ENCODE measurements at places on chromosomes 6 and 20. TPM values are rescaled to one million over a fixed set of nuclear protein-coding genes. Genes with fewer than 3 reads are reported as not detected.

WFDC12 gene
- total RNA-seq, result not detected

C6orf89 gene
- total RNA-seq, result 46.3 TPM

VSTM2L gene
- total RNA-seq, result 0.18 TPM

PDE7B gene
- total RNA-seq, result 0.14 TPM

CST5 gene
- not detected for total RNA-seq

GGTLC1 gene
- total RNA-seq, result not detected

SLC25A27 gene
- 1.7 TPM for total RNA-seq

DNA sequence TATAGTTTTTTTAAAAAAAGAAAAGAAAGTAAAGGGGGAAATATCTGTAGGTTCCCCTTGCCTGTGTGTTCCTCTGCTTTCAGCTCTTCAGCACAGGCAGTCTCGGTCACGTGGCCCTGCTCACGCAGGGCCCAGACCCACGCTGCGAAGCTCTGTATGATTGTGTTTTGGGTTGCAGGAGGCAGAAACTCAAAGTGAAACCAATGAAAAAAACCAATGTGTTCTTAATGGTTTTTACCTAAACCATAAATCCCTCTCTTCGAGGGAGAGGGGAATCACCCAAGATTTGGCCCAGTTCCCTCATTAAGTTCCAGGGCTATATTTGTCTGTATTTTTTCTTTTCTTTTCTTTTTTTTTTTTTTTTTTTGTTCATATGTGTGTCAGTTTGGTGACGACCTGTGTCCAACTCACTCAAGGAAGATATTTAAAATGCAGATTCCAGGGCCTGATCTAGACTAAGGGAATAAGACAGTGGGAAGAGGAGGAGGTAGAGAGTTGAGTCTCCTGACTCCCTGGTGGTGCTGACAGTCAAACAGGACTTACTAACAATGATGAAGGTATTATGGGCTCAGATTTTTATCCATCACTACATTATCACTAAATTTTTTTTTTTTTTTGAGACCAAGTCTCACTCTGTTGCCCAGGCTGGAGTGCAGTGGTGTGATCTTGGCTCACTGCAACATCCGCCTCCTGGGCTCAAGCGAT lies 33.8 kb upstream of the RREB1 start:
- H3K27me3 ChIP-seq, result no peaks in the 10 kb centered on the region
- no peak overlapping the region for H3K4me3 ChIP-seq
- peak; percentile 81 for DNase-seq
- no peaks in the 10 kb centered on the region for H3K36me3 ChIP-seq

GRCh38 chr6:88538130-88538706 lies 372.1 kb upstream of the CNR1 start:
- H3K27me3 ChIP-seq, result no peaks in the 10 kb centered on the region
- H3K4me1 ChIP-seq, result no peaks in the 10 kb centered on the region
- H3K27ac ChIP-seq, result no peak overlapping the region

GRCh38 chr6:52284131-52284459 lies 447 bp downstream of the MCM3 start:
- no peak for DNase-seq
- peaks cover 35% of the 10 kb centered on the region for H3K36me3 ChIP-seq
- H3K27ac ChIP-seq, result peak overlapping the region; percentile 29
- H3K4me3 ChIP-seq, result peak overlapping the region; percentile 70
- H3K4me1 ChIP-seq, result peaks cover 11% of the 10 kb centered on the region
- no peaks in the 10 kb centered on the region for H3K27me3 ChIP-seq

- H3K4me1 ChIP-seq, result peaks cover 10% of the 10 kb centered on the region
- DNase-seq, result no peak
- H3K27me3 ChIP-seq, result no peaks in the 10 kb centered on the region
- no peak overlapping the region for H3K4me3 ChIP-seq
- no peak overlapping the region for H3K27ac ChIP-seq
These were observed 7.9 kb downstream of the EXOC2 start for GRCh38 chr6:684831-685636.

DNA sequence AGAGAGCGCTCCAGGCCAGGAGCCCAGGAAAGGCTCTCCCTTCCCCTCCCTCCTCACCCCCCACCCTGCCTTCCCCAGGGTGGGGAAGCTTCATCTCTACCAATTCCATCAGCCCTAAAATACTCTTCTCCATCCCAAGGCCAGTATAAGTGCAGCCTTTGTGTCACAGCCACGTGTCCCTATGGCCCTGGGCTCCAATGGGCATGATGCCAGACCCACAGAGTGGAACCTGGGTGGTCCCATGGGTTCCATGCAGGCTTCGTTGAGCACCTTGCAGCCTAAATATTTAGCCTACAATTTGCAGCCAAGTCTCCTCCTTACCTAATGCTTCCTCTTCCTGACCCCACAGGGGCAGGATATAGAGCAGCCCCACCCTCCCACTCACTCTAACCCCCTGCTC lies 976 bp upstream of the MATN4 start:
- DNase-seq, result no peak
- H3K27ac ChIP-seq, result no peak overlapping the region
- no peaks in the 10 kb centered on the region for H3K36me3 ChIP-seq
- peaks cover 6% of the 10 kb centered on the region for H3K27me3 ChIP-seq

GRCh38 chr20:62064770-62065673 lies 659 bp downstream of the TAF4 start:
- H3K36me3 ChIP-seq, result no peaks in the 10 kb centered on the region
- DNase-seq, result no peak
- peak overlapping the region; percentile 40 for H3K4me3 ChIP-seq
- H3K27me3 ChIP-seq, result peaks cover 2% of the 10 kb centered on the region
- H3K27ac ChIP-seq, result no peak overlapping the region
- peaks cover 38% of the 10 kb centered on the region for H3K4me1 ChIP-seq

GRCh38 chr6:117521791-117522502 lies 39.5 kb downstream of the DCBLD1 start:
- no peak overlapping the region for H3K4me3 ChIP-seq
- H3K4me1 ChIP-seq, result no peaks in the 10 kb centered on the region
- no peak overlapping the region for H3K27ac ChIP-seq
- DNase-seq, result no peak
- no peaks in the 10 kb centered on the region for H3K36me3 ChIP-seq

DNA sequence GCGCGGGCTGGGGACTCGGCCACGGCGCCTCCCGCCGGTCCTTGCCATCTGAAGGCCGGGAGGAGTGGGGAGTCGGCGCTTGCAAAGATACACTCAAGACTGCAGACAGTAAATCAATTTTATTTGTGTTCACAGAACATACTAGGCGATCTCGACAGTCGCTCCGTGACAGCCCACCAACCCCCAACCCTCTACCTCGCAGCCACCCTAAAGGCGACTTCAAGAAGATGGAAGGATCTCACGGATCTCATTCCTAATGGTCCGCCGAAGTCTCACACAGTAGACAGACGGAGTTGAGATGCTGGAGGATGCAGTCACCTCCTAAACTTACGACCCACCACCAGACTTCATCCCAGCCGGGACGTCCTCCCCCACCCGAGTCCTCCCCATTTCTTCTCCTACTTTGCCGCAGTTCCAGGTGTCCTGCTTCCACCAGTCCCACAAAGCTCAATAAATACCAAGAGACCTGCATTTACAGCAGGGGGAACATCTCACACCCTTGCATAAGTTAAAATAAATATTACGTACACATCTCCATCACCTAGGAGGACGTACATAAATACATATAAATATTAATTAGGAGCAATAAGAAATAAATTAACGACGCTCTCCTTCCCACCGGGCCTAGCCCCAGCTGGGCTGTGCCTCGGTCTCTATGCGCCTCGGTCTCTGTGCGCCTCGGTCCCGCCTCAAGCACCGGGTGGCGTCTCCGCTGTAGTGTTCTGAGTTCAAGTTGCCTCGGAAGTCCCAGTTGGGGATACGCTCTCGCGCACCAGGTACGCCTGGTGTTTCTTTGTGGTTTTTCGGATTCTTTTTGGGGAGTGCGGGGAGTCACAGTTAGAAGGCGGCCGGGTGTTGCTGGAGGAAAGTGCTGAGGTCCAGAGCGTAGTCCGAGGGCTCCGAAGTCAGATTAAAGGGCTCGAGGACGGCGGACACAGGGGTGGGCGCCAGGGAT lies 889 bp upstream of the FLOT1 start:
- H3K36me3 ChIP-seq, result peaks cover 25% of the 10 kb centered on the region
- peak overlapping the region; percentile 84 for H3K27ac ChIP-seq
- peaks cover 51% of the 10 kb centered on the region for H3K4me1 ChIP-seq
- peak; percentile 29 for DNase-seq
- H3K4me3 ChIP-seq, result peak overlapping the region; percentile 72

DNA sequence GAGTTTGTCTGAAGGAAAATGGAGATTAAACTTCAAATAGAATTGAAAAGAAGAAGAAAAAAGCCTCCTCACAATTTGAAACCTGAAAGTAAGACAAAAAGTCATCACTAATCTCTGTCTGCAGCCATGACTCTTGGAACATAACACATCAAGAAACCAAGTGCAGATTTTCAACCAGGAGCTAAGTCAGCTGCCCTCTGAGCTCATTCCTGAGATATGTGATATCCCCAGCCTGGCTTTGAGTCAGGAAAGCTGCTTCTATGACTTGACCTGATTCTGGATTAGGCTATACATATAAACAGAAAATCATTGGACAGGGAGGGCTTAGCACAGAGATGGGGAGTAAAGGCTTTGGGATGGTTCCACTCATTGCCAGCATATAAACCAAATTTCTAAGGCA lies 891.4 kb downstream of the TFAP2A start:
- no peak overlapping the region for H3K4me3 ChIP-seq
- no peaks in the 10 kb centered on the region for H3K4me1 ChIP-seq
- H3K27me3 ChIP-seq, result no peaks in the 10 kb centered on the region
- no peaks in the 10 kb centered on the region for H3K36me3 ChIP-seq
- DNase-seq, result no peak
- no peak overlapping the region for H3K27ac ChIP-seq

DNA sequence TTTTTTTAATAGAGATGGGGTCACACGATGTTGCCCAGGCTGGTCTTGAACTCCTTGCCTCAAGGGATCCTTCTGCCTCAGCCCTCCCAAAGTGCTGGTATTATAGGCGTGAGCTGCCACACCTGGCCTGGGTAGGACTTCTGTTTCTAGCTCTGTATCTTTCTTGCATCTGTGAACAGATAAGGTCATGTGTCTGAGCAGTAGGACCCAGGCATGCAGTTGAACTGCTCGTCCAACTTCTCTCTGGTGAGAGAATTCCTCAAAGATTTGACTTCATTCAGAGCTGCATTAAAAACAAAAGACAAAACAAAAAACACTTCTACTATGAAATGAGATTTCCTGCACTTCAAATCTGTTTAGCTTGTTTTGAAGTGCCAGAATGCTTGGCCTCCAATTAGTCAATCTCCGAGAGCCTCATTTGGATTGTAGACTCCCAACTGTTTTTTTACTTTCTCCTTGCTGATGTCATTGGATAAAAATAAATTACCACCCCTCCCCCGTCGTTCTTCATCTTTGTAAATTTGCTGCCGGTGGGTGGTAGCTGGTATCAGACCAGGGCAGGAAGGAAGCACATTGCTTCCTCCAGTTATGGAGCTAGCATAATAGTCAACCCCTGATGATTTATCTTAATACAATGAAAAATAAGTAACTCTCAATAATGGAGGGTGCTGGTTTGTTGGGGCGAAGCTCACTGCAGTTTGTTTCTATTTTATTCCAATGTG lies 17.6 kb downstream of the CD109 start:
- no peak overlapping the region for H3K27ac ChIP-seq
- H3K27me3 ChIP-seq, result no peaks in the 10 kb centered on the region
- no peak for DNase-seq

DNA sequence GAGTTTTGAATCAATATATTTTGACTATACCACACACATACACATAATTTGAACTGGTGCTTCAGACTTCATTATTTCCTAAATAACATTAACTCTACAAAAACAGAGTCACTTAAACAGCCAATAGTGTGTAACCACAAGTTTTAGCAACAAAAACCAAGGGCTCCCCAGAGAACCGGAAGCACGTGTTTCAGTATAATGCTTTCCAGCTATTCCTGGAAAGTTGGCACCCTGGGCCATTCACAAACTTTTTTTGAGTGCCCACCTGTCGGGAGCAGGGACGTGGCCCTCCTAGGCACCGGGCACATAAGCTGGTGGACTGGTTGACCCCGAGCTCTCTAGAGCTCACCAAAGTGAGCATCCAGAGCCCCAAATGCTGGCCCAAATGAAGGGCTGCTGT lies 1.9 kb upstream of the SLC35D3 start:
- no peak for DNase-seq
- H3K4me1 ChIP-seq, result peaks cover 39% of the 10 kb centered on the region
- H3K27me3 ChIP-seq, result peaks cover 31% of the 10 kb centered on the region
- no peak overlapping the region for H3K27ac ChIP-seq

GRCh38 chr6:100212131-100212530 lies 218.1 kb upstream of the MCHR2 start:
- no peaks in the 10 kb centered on the region for H3K27me3 ChIP-seq
- H3K36me3 ChIP-seq, result no peaks in the 10 kb centered on the region
- no peak for DNase-seq
- H3K27ac ChIP-seq, result no peak overlapping the region
- no peaks in the 10 kb centered on the region for H3K4me1 ChIP-seq

DNA sequence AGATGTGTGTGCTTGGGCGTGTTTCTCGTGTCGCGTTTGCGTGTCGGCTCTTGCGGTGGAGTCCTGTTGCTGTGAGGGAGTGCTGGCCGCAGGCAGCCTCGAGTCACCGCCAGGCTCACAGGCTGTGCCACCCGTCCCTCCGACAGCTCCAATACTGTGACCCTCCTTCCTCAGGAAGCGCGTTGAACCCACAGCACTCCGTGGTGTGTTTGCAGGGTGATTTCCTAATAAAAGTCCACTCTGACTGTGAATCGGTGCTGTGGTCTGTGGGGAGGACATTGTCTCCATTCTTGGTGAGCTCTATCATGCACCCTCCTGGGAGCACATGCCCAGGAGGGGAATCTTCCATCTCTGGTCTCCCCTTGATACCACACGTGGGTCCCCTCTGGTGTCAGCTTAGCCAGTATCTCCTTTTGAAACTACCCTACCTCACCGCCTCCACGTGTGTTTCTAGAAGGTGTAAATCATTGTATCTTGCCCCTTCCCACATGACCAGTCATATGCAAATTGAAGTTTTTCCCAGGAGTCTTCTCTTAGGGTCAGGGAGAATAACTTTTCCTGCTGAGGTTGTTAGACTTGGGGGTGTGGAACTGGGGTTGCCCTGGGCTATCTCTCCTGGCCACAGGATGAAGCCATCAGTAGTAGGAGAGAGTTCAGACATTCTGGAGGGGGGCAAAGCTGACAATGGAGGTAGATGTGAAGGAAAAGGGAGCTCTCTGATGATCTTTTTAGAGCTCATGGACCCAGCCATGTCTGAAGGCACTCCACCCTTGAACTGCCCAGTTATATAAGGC lies 13.3 kb upstream of the PCMTD2 start:
- DNase-seq, result no peak
- H3K27ac ChIP-seq, result no peak overlapping the region
- no peaks in the 10 kb centered on the region for H3K36me3 ChIP-seq
- H3K4me1 ChIP-seq, result no peaks in the 10 kb centered on the region
- no peak overlapping the region for H3K4me3 ChIP-seq

DNA sequence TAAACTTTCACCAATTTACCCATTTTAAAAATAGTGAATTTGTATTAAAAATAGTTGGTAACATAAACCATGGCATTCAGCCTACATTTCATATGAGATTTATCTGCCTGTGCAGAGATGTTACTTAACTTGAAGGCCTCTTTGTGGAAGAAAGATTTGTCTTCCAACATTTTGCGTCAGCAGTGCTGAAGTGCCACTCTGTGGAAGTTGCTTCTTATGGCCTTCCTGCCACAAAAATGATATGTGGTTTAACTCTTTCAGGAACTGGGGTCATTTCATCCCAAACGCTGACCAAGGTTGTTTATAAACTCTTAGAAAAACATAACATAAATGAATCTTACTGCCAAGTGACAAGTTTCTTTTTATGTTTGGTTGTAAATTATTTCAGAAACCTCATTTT lies 246.8 kb downstream of the ARID1B start:
- no peak for DNase-seq
- no peaks in the 10 kb centered on the region for H3K36me3 ChIP-seq
- peaks cover 6% of the 10 kb centered on the region for H3K4me1 ChIP-seq
